ENCODE measurements at places on chromosomes 2 and 18.
A peak's percentile ranks its signal among the peaks of the same experiment; 100 is the strongest.

- DNase-seq = no peak
Observed at GRCh38 chr2:30272761-30273573, 41.6 kb downstream of the LBH start.

GRCh38 chr2:185607945-185608344 lies 130.7 kb upstream of the FSIP2 start:
- DNase-seq = no peak

DNA sequence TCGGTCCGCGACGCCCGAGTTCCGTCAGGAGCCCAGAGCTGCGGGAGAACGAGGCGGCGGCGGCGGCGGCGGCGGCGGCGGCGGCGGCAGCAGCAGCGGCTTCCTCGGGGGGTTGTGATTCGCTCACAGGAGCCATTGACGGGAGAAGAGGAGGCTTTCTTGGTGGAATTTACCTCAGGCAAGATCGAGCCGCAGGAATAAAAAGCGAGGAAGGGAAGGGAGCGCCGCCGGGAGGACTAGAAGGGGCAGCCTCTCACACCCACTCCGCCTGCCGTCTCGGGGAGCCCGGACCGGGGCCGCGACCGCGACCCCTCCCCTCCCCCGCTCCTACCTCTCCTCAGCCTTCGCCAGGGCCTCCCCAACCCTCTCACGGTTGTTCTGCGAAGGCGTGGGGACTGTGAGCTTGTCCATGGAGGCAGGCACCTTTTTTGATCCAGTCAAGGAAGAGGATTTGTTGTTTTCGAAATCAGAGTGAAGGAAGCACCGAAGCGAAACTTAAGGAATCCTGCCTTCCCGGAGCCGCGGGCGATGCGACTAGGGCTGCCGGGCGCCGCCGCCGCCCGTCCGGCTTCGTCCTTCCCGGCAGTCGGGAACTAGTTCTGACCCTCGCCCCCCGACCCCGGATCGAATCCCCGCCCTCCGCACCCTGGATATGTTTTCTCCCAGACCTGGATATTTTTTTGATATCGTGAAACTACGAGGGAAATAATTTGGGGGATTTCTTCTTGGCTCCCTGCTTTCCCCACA lies 506 bp downstream of the BMPR2 start:
- DNase-seq = peak; percentile 3

- no peak for DNase-seq
Observed at GRCh38 chr2:69567157-69567908, 76.2 kb downstream of the AAK1 start.

- DNase-seq = no peak
Observed at GRCh38 chr2:181366675-181367175, 90.5 kb upstream of the ITGA4 start.

GRCh38 chr18:35549564-35549963 lies 32.0 kb upstream of the GALNT1 start:
- no peak for DNase-seq

DNA sequence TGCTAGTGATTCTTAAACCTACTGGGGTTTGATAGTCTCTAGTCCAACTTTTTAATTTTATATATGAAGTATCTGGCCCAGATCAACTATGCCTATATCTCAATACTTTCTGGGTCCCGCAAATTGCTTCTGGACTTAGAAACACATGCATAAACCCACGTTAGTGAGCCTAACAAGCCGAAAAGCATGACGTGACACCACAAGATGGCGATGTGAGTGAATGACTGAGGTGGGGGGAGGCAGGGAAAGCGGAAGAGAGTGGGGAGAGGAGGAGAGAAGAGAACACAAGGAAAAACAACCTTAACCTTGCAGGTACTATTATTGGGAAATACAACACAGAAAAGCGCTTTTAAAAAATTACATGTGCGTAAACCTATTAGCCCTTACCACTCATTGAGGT lies 13.8 kb downstream of the PDIA6 start:
- no peak for DNase-seq

DNA sequence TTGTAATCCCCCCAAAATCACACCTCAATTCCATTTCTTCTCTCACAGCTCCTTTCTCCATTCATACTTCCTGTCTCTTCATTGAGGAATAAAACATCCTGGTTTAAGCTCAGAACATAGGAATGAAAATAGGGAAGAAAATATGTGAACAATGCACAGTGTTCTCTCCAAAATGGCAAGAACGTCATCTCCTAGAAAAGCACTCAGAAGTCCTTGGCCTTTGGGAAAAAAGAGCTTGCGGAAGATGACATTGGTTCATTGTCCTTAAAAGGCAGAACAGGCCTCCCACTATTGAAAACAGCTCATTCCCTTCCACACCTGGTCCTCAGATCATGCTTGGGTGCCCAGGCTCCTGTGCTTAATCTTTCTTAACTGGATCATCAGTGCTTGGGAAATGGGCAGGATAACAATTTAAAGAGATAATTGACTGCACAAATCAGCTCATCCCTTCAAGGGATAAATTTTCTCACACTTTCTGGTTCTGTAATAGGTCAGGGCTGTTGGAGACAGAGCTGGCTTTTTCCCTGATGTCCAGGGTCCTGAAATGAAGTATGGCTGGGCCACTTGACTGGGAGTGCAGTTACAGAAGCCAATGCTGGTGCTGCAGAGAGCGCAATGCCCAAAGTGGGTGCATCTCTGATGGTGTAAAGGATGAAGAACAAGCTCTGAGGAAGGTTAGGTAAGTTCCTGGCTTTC lies 69.2 kb downstream of the MARCHF4 start:
- no peak for DNase-seq

DNA sequence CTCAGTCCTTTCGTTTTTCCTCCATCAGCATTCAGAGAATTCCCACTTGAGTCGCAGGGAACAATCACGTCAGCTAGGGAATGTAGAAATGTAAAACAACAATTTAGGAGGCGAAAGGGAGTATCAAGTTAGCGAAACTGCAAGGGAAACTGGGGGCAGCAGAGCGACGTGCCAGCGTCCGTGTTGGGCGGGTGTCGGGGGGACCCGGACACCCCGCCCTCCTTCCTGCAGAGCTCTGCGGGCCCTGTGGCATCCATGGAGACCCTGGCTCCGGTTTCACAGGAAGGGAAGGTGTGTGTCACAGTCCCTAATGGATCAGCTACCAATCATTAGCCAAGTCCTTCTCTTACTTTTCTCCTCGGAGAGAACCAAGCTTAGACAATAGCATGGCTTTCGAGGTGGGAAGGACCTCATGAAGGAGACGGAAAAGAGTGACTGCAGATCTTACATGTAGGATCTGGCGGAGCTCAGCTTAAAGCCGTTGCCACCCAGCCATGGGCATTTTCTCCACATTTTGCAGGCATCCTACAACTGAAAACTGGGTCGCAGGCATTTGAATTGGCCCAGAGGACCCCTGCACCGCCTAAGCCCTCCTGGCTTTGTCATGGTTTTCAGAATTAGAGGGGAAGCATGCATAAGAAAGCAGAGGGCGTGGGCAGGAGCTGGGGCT lies 33.7 kb downstream of the SOX11 start:
- no peak for DNase-seq

GRCh38 chr18:46329736-46330246 lies 225.6 kb downstream of the HAUS1 start:
- DNase-seq = no peak

DNA sequence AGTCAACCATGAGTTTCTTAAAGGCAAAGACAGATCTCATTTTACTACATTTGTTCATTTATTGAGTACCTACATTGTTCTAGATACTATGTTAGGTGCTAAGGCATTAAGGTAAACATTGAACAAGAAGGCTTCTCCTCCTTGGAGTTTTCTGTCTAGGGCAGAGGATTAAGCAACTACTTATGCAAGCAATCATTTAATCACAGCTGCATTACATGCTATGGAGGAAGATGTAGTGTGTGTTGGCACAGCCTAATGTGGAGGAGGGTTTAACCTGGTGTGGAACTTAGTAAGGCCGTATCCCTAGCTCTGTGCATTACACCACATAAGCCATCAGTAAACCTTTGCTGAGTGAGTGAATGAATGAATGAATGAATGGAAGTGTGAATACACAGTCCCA lies 106.5 kb upstream of the MAP3K20 start:
- no peak for DNase-seq

GRCh38 chr2:64328756-64329155 lies 125.2 kb upstream of the LGALSL start:
- no peak for DNase-seq

DNA sequence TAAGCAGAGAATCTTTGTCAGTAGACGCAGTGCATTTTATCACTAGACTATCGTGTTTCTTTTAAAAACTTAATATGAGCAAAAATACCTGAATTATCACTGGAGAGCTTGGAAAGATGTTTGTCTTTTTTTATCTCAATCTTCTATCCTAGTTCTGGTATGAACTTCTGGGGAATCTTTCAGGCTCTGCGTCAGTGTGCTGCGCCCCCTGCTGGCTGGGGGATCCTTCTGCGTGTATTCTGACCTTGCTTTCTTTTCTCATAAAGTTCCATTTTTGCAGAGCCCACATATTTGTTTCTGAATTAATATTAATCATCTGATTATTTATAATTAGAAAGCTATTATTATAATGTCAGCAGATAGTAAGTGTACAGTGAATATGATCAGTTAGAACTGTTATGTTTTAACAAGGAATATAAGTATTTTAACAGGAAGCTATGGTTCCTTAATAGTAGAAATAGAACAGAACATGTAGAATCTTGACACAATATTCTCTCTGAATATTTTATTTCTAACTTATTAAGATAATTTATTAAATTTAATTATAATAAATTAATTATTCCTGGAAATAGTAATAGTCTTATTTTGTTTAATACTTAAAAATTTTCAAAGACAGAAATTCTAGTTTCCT lies 945.0 kb upstream of the CRIM1 start:
- peak; percentile 0 for DNase-seq

DNA sequence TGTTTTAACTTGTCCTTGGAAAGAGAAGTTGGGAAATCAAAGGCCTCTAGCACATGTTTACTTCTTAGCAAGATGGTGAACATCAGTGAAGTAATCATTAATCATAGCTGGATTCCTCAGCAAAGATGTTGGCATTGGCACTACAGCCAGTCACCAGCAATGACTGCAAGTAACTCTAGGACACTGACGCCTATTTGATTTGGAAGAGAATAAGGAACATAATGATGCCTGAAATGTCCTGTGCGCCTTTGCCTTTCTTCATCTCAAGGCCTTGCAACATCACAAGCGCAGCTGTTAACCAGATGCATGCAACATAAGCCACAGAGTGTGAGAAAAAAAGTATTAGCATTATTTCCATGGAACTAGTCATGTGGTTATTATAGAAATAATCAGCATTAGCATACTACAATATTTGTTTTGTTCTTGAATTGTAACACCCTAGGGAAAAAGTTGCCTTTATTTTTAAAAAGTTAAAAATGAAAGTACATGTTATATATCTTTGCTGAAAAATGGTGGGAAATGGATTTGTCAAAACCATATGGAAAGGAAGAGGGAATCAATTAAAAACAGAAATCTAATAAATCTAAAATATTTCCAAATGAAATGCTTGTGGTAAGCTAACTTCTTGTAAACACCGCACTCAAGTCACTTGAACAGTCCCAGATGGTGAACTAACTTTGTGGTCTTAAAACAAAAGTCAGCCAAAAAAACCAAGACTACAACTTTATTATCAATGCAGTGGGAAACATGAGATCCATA lies 55.6 kb downstream of the THADA start:
- DNase-seq = no peak

DNA sequence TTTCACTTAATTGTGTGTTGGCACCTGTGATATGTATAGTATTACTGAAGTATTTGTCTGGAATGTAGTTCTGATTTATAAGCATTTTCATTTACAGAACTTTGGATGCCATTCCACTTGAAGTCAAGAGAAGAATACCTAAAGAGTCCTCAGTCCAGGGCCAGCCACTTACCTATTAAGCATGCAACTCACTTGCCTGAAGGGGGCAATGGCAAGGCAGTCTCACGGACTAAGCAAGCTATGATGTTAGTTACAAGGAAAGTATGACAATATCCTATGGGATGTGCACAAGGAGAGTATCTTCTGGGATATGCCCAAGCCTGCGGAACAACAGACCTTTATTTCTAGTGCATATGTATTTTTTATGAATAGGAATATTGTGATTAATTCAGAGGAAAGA lies 369.4 kb upstream of the GCFC2 start:
- DNase-seq = no peak

DNA sequence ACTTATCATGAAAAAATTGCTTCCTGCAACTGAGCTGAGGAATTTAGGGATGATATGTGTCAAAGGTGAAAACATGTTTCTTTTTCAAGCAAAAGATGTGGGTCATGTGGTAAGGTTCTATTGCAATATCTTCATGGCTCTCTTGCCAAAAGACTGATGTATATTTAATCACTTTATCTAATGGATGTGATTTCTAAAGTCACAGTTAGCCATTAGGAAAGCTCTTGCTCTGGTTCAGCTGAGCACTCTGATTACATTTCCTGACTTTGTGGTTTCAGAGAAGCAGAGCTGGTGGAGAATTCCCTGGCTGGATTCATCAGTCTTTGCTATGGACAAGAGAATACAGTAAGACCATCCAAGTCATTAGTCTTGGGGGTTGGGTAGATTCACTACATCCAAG lies 24.4 kb downstream of the SCN9A start:
- DNase-seq = no peak

DNA sequence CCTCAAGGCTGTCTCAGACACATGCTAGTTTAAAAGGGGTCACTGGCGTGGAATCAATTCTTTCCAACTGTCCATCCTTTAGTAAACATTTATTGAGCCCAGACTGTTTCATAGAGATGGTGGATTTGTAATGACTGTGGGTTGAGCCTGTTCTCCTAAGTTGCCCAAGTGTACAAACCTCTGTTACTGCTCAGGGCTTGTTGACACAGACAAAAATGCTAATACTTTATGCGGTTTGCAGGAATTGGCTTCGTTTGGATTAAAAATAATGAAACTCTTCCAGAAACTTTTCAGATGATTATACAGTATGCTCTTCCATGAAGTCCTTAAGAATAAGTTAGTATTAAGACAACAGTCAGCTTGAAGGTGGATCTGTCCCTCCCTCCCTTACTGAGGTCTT lies 83.6 kb upstream of the MGAT5 start:
- no peak for DNase-seq

DNA sequence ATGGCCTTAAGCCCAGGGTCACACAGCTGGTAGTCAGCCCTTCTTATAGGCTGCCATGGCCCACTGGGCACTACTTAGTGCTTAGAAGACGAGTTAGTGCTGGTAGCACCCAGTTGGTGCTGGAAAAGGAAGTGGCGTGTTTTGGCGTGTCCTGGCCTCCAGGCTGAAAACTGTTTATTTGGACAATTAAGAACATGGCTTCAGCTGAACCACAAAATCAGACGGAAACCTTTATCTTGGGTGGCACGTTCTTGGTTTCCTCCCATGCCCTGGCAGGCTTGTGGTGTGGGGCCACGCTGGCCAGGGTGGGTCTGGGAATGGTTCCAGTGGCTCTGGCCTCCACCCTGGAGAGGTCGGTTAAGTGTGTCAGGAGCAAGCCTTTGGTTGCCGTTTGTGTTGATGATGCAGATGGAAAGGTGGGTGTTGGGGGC lies 141.5 kb upstream of the HAAO start:
- no peak for DNase-seq

- no peak for DNase-seq
Observed at GRCh38 chr18:62394006-62394763, 69.1 kb downstream of the TNFRSF11A start.
